ENCODE measurements at places on chromosomes 6 and 20.

DNA sequence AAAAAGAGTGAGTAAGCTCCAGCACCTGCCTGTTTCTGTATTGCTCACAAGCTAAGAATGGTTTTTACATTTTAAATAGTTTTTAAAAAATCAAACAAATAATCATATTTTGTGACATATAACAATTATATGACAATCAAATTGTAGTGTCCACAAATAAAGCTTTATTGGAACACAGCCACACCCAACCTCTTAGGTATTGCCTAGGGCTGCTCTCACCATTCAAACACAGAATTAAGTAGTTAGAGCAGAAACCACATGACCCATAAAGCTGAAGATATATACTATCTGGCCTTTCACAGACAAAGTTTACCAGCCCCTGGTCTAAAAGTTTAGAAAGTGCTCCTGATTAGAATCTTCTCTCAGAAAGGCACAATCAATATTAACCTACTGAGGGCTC is 11.2 kb downstream of the TNFRSF21 start:
- DNase-seq = no peak

DNA sequence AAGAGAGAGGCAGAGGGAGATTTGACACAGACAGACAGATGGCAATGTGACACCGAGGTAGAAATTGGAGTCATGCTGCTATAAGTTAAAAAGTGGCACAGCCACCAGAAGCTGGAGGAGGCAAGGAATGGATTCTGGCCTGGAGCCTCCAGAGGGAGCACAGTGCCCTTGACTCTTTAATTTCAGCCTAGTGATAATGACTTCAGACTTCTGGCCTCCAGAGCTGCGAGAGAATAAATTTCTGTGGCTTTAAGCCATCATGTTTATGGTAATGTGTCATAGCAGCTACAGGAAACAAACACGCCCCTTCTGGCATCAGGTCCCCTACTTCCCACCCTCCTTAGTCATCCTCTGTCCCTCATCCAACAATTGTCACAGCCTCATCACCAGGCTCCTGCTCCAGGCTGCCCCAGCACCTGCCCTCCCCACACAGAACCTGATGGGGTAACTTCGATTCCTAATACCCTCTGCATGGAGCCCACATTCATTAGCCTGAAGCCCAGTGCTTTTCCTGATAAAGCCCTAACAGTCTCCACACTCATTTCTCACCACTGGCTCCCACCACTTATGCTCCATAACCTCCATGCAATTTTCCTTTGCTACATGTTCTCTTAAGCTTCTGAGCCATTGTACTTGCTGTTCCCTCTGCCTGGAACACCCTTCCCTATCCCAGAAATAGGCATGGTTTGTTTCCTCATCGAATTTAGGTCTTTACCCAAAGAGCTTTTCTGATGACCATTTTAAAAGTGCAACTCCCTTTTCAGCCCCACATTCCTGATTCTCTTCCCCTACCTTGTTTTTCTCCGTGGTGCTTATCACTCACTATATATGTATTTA is 69.7 kb upstream of the TOX2 start:
- peak; percentile 44 for DNase-seq

DNA sequence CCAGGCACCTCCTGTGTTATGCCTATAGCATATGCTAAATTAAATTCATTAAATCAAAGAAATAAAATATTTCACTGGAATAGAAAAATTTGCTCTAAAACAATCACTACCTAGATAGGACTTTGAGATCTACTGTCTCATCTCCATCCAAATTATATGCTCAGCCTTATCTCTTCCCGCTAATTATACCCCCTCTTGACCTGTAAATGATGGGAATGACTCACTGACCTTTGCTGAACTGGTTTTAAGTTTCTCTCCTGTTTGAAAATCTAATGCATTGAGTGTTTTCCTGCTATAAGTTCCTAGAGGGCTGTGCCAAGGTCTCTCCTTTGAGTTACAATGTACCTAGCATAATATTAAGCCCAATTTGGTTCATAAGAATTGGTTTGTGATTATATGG is 110.1 kb downstream of the BMP2 start:
- DNase-seq = no peak

- DNase-seq = no peak
These were observed 63.1 kb downstream of the SEC63 start for GRCh38 chr6:107894809-107895396.

DNA sequence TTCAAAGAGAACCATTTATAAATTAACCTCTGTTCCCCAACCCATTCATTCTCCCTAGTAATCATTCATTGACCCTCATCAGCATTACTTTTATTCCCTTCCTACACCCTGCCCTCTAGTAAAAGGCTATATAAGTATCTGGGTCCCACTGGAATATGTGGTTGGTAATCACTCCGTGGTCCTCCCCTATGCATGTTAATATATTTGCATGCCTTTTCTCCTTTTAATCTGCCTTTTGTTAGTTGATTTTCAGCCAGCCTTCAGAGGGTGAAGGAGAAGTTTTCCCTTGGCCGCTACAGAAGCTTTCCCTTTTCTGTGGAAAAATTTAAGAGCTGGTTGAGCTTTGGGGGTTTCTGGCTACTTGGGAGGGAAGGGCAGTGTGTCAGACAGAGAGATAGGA is 585.6 kb downstream of the UTRN start:
- no peak for DNase-seq

DNA sequence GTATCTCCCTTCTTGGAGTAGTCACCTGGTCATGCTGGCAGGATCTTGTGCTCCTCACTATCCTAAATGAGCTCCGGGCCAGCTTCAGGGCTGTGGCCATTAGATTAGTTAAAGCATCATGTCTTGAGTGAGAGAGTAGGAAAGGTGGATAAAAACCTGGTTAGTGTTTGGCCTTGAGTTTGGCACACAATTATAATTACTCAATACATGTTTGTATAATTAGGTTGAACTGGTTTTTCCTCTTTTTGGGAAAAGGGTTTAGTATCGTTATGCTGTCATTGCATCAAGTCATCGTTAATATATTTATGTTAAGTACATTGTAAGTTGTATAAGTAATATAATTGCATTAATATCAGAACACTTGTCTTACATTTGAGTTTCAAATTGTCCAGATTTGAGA is 126.3 kb downstream of the CDKAL1 start:
- no peak for DNase-seq

DNA sequence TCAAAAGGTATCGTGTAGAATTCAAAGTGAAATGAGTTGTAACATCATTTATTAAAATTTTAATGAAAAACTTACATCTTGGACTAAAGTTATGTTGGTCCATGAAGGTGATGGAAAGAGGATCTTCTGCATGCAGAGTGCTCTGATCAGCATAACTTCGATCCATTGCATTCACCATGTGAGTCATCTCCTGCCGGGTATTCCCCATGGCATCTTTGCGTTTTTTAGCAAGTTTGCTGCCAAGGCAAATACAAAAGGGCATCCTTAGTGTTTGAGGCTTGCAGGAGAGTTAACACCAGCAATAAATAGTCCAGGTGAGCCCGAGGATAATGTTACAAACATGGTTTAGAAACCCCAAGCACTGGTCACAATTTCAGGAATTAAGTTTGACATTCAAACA is 104.2 kb upstream of the THEMIS start:
- peak; percentile 15 for DNase-seq

GRCh38 chr6:50116390-50116789 is 66.7 kb upstream of the DEFB112 start:
- DNase-seq = no peak

DNA sequence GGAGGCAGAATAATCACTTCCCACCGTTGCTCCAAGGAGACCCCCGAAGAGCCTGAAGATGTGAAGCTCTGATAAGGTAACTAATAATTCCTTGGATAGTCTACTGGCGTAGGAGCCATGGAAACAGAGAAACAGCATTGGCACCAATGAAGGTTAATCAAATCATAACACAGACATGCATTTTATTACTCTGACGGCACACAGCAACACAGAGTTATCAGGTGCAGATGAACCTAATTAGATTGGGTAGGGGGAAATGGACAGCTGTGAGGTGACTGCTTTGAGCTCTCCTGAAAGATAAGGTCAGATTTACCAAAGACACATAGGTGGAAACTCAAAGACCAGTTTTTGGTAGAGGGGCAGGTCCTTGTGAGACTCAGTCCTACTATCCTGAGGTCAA is 544.0 kb upstream of the AGPAT4 start:
- no peak for DNase-seq

DNA sequence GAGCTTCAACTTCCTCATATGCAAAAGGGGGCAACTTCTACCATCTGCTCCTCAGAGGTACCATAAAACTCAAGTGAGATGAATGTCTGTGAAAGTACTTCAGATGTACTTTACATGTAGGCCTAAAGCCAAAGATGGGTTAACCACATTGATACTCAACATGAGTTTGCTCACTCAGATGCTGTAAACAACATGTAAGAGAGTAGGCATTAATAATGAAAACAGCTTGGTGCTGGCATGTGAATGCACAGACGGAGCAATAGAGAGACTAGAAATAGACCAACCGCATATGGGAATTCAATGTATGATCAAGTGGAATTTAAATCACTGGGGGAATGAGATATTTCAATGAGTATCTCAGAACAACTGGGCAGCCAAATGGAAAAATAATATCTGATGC is 143.8 kb upstream of the CDYL start:
- no peak for DNase-seq

GRCh38 chr20:13545790-13546189 is 92.9 kb downstream of the TASP1 start:
- no peak for DNase-seq

- DNase-seq = no peak
These were observed 530.4 kb upstream of the BTBD3 start for GRCh38 chr20:11387189-11387754.

GRCh38 chr20:41446456-41446855 is 79.8 kb upstream of the EMILIN3 start:
- DNase-seq = no peak

- DNase-seq = no peak
These were observed 119.1 kb upstream of the DTNBP1 start for GRCh38 chr6:15781890-15782289.

- peak; percentile 75 for DNase-seq
These were observed 46.2 kb upstream of the ZNF184 start for GRCh38 chr6:27518881-27519795.

GRCh38 chr6:130610303-130610702 is 216.9 kb upstream of the SMLR1 start:
- DNase-seq = no peak

DNA sequence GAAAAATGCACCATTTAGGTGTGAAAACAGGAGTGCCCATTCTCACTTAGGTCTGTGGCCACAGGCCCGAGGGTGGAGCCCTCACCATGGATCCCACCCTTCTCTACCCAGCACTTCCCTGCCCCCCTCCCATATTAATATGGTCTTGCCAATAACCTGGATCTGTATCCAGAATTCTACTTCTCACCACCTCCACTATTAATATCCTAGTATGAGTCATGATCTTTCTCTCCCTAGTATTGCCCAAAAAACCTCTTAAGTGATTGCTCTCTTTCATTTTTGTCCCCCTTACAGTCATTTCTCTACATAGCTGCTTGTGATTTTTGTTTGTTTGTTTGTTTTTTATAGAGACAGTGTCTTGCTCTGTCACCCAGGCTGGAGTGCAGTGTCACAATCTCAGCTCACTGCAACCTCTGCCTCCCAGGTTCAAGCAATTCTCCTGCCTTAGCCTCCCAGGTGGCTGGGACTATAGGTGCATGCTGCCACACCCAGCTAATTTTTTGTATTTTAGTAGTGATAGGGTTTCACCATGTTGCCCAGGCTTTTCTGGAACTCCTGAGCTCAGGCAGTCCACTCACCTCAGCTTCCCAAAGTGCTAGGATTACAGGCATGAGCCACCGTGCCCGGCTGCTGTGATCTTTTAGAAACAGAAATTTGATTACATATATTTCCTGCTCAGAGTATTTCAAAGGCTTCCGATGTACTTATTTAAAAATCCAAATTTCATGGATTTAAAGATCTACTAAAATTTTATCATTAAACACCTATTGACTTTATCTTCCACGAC is 24.5 kb upstream of the TRDN start:
- no peak for DNase-seq

- no peak for DNase-seq
These were observed 67.8 kb downstream of the THBS2 start for GRCh38 chr6:169185692-169186485.

DNA sequence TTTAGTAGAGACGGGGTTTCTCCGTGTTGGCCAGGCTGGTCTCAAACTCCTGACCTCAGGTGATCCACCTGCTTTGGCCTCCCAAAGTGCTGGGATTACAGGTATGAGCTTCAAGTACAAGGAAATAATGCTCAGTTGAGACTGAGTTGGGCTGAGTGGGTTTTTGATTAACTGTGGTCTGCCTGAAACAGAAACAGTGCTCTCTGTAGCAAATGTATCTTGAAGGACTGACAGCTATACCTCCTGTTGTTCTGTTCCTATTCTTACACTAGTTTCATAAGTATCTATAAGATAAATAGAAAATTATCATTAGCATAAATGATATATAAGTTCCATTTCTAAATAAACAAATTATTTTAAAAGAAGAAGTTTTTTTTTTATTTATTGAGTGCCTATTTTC is 142.8 kb upstream of the PTPRK start:
- DNase-seq = no peak

DNA sequence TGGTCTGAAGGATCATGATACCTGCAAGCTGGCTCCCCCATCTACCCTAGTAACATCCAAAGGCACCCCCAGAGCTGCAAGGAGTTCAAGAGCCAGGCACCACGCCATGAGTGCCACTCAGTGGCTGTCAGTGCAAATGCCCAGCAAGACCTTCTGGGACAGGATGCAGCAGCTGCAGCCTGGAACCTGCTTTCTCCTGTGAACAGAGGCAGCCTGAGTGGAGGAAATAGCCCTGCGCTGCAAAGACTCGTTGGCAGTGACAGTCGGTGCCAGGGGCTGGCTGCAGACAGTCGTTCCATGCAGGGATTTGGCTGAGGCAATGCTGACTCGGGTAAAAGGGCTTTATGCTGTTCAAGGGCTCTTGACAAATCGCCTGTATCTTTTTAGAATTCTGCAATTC is 15.7 kb upstream of the SSTR4 start:
- no peak for DNase-seq

GRCh38 chr6:28884423-28885131 is 39.2 kb downstream of the TRIM27 start:
- peak; percentile 84 for DNase-seq

DNA sequence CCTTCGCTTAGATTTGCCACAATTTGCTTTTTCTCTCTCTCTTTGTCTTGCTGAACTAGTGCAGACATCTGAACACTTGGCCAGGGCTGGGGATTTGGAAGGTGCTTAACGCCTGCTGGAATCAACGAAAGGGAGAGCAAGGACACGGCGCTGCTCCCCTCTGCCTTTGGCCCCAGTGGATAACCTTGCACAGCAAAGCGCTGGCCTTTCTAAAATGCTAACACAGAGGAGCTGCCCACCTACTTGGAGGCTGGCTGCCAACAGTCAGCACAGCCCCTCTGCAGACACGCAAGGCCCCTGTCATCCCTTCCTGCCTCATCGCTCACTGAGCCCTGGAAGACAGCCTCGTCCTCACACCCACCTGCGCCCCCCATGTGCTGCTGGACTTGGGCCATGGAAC is 37.5 kb downstream of the C20orf203 start:
- DNase-seq = no peak
